CD4-positive, alpha-beta T cell treated with Interleukin-6 at 100 ng/mL for 8 hours (primary cell): ENCODE measurements at places on chromosomes 7 and 10.

- no peak for DNase-seq
These were observed 301.2 kb downstream of the PLXDC2 start for GRCh38 chr10:20117471-20117870.

DNA sequence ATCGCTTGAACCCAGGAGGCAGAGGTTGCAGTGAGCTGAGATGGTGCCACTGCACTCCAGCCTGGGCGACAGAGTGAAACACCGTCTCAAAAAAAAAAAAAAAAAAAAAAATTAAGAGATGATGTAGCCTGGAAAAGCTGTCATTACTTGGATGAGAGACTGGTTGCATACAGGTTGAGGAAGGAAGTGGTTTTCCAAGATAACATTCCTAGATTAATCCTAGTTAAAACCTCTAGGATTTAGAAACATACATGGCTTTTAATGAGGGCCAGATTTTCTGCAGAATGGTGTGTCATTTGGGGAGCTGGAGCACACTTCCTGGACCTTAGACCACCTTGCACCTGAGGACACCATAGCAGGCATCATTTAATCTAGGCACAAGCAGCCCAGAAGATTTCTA, 17.8 kb downstream of the VWA2 start:
- DNase-seq, result no peak

- DNase-seq, result no peak
These were observed 159.1 kb upstream of the TCF7L2 start for GRCh38 chr10:112790921-112791320.

GRCh38 chr10:123428391-123428790, 237.8 kb upstream of the GPR26 start:
- DNase-seq, result no peak

- no peak for DNase-seq
These were observed 129.2 kb downstream of the RPS24 start for GRCh38 chr10:78162853-78163252.

DNA sequence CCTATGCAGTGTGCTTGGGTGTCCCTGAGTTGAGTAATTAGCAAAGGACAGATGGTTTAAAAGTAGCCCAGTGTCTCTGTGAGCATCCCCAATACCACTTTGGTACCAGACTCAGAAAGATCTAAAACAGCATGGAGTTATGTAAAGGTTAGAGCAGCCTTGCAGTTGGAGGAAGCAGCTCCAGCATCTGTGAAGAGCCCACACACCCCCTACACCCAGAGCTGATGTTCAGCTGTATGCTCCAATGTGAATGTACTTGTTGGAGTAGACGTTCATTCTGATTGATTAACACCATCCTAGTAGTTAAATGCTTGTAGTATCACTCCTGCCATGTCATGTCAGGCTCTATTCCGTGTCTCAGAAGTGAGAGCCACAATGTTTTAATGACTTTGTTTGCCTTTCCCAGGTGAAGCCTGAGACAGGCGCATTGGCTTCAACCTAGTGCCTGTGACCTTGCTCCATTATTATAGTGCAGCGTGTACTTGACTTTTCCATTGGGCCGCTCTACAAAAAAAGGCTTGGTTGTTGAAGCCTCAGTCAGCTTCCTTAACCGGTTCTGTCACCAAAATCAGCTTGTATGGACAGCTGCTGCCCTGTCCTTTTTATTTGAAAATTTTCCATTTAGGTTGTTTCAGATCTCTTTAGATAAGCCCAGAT, 154.2 kb downstream of the LCOR start:
- DNase-seq, result no peak

GRCh38 chr7:39754326-39755120, 131.2 kb downstream of the RALA start:
- no peak for DNase-seq

- DNase-seq, result no peak
These were observed 1.7 kb upstream of the SUMF2 start for GRCh38 chr7:56062382-56062781.

DNA sequence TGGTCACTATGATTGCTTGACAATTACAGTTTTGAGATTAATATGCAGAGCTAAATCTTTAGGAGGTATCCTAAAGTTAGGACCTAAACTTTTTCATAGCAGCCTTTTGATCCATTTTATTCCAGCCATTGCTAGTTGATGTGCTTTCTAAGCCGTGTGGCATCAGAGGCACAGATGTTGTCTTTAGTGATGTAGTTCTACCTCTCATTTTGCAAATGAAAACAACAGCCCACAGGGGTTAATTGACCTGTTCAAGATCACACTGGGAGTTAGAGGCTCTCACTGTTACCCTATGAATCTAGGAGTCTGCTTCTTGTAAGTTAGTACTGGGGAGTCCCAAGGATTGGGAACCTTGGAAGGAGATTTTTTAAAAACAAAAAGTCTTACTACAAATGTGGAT, 10.6 kb downstream of the AUTS2 start:
- DNase-seq, result no peak

- DNase-seq, result no peak
These were observed 34.8 kb upstream of the PURB start for GRCh38 chr7:44920119-44920518.

DNA sequence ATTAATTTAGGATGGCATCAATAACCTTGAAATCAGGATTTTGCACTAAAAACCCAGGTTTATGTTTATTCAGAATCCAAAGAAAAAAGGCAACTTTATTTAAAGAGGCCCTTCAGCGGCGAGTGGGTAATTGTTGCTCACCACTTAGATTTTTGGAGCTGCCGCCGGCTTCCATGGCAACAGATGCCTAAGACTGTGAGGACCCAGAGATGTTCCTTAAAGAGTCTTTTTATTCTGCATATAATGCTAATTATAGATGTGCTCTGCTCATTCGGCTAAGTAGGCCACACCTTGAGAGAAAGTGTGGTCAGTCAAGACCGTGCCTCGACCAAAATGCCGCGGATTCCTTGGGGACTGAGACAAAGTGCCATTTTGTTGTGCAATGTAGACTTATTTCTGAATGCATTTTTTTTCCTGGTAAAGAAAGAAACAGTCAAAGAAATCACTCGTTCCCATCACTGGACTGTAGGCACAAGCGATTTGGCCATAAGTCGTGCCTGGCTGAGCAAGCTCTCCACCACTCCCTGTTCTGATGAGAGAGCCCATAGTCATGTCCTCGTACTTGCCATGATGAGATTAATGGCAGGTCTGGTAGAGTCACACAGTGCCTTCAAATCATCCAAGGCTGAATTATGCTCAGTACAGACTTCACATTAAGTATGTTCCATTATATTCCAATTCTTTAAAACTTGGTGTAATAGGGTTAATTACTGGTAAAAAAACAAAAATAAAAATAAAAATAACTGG, 21.4 kb upstream of the MGMT start:
- DNase-seq, result no peak

DNA sequence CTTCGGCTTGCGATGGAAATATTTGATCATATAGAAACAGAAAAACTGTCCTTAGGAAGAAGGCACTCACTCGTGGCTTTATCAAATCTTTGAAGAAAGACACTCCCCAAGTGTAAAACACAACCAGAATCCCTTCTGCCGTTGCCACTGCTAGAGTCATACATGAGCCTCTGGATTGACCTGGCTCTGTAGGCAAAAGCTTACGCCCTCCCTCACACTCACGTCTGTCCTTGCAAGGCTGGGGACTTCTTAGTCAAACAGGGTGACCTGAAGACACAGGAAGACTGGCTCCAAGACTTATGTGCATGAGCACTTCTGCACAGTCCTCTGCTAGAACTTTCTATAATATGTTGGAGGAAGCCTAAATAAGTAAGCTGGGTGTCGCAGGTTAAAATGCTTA, 135.4 kb upstream of the MDFIC start:
- no peak for DNase-seq

DNA sequence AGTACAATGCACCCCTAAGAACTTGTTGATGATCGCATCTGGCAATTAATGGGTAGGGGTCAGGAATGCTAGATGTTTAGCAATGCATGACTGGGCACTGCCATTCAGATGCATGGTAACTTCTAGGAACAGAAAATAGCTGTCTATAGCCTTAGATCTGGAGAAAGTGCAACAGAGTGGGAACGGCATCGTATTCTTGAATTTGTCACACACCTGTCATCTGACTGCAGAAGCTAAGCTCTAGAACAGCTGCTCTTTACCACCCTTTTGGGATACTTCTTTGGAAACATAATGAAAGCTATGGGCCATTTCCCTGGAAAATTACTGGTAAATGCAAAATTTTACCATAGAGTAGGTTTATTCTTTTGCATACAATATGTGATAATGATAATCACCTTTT, 118.1 kb downstream of the SLC25A13 start:
- no peak for DNase-seq

GRCh38 chr7:81682873-81683272, 87.0 kb downstream of the HGF start:
- DNase-seq, result no peak

DNA sequence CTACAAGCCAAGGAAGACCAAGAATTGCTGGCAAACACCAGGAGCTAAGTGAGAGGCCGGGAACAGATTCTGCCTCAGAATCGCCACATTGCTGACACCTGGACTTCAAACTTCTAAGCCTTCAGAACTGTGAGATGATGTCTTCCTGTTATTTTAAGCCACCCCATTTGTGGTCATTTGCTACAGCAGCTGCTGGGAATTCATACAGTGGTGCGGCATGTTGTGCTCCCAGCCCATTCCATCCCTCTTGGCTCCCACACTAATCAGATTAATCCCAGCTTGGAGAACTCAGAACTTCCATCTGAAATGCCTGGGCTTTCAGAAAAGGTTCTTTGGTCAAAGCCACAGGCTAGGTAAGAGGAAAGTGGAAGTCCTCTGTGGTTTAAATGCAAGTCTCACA, 24.9 kb downstream of the TCAF1 start:
- DNase-seq, result no peak

DNA sequence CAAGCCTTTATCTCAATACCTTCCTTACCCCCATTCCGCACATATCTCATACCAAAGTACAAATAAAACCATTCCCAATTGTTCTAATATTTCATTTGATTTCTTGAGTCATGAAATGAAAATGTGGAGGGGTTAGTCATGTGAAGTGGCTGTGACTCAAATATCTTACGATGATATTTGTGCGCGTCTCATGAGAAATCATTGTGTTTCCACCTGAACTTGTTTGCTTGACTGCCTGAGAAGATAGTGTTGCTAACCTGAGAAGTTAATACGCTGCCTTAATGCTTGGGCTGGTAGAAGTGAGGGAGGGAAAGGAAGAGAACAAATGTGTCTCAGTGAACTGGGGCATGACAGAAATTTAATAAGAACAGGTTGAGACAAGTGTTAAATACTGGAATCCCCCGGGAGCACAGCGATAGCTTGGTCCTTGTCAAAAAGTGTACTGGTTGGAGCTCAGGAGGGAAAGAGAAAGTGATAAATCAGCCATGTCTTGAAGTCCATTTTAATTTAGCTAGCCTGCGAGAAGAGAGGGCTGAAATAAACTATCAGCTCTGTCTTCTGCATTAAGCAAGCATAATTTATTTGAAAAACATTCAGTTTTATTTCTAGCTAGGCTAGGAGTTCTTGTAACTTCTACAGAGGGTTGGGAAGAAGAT, 7.2 kb upstream of the EPHA1 start:
- DNase-seq, result no peak

- no peak for DNase-seq
These were observed 111.6 kb downstream of the ADARB2 start for GRCh38 chr10:1625731-1626130.

GRCh38 chr7:102085218-102085772, 201.4 kb upstream of the SH2B2 start:
- DNase-seq, result no peak

GRCh38 chr7:105911961-105912575, 35.7 kb upstream of the ATXN7L1 start:
- no peak for DNase-seq

DNA sequence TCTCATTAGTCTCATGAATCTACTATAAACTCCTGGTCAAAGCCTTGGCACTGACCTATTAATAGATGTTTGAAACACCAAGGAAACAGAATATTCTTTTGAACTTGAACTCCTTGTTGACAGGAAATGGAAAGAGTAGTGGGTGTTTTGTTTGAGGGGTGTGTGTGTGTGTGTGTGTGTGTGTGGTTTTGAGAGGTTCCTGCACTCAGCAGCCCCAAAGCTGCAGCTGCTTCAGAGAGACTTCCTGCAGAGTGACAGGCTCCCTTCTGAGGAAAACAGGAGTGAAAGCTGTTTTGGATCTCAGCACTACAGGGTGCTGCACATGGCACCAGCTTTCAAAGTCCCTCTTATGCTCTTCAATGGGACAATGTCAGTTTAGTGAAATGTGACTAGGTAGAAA, 546.5 kb upstream of the STEAP1 start:
- DNase-seq, result peak; percentile 49

DNA sequence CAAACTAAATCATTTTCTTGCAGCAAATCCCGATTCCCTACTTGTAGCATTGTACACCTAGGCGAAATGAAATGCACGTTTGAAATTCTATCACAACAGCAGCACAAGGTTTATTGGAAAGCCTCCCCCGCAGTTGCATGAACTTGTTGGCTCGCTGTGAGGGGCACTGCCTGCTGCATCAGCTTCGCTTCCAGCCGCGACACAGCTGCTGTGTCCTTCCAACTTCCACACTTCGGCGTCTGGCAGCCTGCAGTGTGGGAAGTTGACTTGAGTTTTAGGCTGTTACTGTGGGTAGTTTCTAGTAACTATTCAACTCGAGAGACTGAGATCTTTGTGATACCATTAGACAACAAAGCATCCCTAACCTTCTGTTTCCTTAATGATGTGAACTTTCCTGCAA, 315.8 kb upstream of the TPK1 start:
- DNase-seq, result no peak

GRCh38 chr7:139772115-139772514, 5.7 kb downstream of the HIPK2 start:
- no peak for DNase-seq

DNA sequence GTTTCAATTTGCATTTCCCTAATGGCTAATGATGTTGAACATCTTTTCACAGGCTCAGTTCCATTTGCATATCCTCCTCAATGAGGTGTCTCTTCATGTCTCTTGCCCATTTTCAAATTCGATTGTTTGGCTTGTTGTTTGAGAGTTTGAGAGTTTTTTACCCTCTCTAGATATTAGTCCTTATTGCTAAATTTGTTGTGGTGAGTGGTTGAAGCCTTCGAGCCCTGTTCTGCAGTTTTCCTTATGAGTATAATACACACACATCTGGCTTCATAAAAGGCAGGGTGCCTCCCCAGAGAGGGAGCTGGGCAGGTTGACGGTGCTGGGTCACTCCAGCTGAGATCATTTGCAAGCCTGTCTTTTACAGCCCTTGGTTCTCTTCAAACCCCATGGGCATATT, 65.1 kb downstream of the RGS10 start:
- DNase-seq, result no peak

- DNase-seq, result no peak
These were observed 134.0 kb downstream of the GRID1 start for GRCh38 chr10:86232644-86233043.

GRCh38 chr7:8094164-8095140, 125.9 kb downstream of the GLCCI1 start:
- DNase-seq, result no peak

- no peak for DNase-seq
These were observed 28.2 kb downstream of the PTPRE start for GRCh38 chr10:127935071-127935561.
